ENCODE measurements at places on chromosomes 2 and 18.

- no peak for DNase-seq
Measured at GRCh38 chr2:175880-176820, 87.7 kb downstream of the SH3YL1 start.

DNA sequence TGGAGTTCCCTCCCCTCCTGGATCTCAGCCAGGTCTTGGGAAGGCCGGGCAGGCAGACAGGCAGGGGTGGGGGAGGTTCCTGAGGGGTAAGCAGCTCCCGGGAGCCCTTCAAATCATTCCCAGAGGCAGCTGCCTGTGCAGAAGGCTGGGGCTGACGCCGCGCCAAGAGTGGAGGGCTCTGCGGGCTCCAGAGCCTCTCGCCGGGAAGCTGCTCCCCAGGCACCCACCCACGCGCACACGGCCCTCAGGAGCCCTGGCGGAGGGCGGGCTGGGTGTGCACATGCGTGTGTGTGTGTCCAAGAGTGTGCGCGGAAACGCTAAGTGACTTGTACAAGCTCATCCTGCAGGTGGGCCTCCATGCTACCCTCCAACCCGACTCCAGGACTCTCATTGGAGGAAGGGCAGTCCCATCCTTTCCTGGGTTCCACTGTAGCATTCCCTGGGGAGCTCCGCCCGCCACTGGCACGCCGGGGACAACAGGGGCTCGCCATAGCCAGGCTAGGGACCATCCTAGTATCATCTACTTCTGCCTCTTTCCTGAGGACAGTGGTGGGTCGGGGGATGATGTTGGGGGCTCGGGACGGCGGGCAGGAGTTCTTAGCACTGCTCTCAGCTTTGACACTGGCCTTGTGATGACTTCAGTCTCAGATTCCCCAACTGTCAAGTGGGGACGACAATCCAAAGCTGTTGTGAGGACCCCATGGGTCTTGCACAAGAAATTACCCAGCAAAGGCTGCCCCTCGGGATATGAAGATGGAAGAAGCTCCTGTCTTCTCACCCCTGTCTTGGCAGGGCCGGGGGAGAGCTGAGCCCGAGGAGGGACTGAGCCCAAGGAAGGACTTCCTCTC lies 50.3 kb downstream of the INHBB start:
- no peak for DNase-seq

DNA sequence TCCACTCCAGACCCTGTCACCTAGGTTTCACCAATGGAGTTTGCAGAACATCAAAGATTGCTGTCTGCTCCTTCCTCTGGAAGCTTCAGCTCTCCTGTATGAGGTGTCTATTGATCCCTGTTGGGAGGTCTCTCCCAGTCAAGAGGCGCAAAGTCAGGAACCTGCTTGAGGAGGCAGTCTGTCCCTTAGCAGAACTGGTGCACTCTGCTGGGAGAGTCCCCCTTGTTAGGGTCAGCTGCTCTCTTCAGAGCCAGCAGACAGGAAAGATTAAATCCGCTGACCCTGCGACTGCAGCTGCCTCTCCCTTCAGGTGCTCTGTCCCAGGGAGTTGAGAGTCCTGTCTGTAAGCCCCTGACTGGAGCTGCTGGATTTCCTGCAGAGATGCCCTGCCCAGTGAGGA lies 195.7 kb downstream of the PPP1R1C start:
- no peak for DNase-seq

DNA sequence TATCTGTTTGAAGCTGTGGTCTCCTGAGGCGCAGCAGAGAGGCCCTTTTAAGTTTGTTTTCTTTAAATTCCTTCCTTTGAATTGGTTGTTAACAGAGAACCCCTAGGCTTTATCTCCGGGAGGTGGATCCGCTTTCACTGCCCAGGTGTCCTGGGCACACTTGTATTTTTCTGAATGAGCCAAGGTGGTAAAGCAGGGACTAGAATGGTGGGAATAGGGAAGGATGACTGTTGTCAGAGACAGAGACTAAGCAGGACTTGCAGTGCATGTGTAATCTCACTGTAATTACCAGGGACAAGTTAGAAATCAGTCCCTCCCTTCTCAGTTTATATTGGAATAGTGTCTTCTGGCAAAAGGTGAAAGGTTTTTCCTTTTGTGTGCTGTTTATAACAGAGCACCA lies 72.8 kb downstream of the PHLPP1 start:
- DNase-seq, result no peak

Data from iPS DF 19.7 (cell line).